Left lobe of liver (tissue), 2 donors: ENCODE measurements at places on chromosomes 2 and 18.

DNA sequence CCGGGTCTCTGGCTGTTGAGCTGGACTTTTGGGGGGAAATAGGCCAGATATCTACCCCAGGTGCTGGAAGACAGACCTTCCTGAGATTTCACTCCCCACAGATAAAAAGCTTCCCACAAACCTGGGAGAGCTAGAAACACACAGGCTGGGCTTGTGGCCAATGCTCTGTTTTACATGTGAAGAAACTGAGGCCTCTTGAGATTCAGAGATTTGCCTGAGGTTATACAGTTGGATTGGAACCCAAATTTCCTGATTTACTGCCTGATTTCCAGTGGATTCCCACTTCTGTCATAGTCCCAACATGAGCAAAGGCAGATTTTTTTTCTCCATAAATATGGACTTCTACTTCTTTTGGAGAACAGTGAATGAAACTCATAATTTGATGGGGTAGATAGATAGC, 360.2 kb downstream of the SETBP1 start:
- DNase-seq = no peak

- no peak for DNase-seq
Observed at GRCh38 chr2:221205103-221205673, 366.9 kb downstream of the EPHA4 start.

DNA sequence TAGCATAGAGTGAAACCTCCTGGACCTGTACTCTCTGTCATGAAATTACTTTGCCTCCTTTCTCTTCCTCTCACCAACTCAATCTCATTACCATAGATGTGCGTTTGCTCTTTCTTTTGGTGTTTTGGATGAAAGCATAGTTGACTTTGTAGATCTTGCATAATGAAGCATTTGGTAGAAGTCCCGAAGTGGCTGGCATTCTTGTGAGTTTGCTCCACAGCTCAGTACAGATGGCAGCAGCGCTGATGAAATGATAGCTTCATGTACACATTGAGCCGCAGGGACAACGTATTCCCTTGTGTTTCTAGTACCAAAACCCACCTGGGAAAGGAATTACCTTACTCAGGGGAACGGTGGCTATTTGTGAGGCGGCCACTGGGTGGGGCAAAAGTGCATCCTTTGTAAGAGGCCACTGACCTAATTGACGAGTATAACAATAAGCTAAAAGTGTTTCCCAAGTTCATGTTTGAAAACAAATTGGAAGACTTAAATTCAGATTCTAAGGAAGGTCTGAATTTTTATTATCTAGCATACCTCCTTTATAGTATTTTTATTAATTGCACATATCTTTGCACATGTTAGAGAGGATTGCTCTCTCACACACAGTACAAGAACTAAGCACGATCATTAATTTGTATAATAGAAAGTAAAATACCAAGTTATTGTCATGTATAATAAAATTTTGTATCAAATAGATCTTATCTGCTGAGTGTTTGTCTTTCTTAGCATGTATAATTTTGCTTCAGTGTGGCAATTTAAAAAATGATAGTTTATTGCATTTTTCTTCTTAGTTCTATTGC, 25.4 kb upstream of the CDH7 start:
- no peak for DNase-seq

DNA sequence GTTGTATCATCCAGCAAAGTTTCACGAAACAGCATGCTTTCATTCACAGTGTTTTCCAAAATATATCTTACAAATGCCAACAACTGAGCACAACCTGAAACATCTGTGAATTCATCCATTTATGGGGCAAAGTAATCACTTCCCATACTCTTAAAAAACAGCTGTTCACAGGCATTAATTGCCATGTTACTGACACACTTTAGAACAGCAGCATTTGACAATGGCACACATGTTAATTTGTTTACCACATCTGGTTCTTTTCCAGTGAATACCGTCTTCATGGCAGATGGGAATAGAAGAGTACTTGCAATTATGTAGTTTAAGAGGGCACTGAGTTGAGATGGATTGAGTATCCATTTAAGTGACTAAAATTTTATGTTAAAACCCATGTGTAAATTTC, 347.4 kb upstream of the LRP1B start:
- no peak for DNase-seq

GRCh38 chr2:128134573-128134972, 43.6 kb downstream of the UGGT1 start:
- no peak for DNase-seq

- DNase-seq = no peak
Observed at GRCh38 chr2:100309973-100310719, 12.2 kb downstream of the LONRF2 start.
